Activated T-cell treated with anti-CD3 and anti-CD28 coated beads for 4 hours (primary cell): ENCODE measurements at places on chromosomes 16 and 17.

DNA sequence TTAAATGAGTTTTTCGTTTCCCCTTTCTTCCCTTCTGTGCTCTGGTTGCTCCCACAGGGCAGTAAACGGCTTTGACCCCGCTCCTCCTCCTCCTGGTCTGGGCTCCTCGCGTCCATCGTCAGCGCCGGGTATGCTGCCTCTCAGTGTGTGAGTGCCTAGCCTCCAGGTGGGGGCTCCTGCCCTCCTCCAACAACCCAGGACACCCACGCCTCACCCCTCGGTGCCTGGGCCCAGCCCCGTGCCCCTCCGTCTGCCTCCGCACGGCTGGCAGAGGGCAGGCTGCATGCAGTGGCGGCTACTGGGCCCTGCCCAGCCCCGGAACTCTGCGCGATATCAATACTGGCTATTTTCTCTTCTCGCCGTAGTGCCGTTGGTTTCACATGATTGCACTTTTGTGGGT, 31.2 kb downstream of the NDEL1 start:
- no peak for DNase-seq

- no peak for DNase-seq
Observed at GRCh38 chr16:2404099-2404498, 25.1 kb upstream of the CCNF start.

DNA sequence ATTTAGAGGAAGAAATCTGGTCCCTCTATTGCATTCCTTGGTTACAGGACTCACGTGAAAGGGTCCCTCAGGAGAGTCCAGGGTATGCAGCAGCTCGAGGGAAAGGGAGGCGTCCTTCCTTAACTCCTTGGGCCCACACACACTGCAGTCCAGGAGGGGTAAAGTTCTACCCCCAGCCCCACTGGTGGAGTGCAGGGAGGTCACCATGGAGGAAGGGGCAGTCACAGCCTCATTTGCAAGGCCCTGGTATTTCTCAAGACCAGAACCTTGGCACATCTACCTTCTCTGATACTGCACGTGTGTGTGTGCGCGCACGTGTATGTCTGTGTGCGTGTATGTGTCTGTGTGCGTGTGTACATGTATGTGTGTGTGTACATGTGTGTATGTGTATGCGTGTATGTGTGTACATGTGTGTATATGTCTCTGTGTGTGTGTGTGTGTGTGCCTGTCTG, 11.1 kb downstream of the HIC1 start:
- DNase-seq, result no peak

GRCh38 chr17:17507465-17508011, 11.3 kb upstream of the RASD1 start:
- DNase-seq, result no peak

DNA sequence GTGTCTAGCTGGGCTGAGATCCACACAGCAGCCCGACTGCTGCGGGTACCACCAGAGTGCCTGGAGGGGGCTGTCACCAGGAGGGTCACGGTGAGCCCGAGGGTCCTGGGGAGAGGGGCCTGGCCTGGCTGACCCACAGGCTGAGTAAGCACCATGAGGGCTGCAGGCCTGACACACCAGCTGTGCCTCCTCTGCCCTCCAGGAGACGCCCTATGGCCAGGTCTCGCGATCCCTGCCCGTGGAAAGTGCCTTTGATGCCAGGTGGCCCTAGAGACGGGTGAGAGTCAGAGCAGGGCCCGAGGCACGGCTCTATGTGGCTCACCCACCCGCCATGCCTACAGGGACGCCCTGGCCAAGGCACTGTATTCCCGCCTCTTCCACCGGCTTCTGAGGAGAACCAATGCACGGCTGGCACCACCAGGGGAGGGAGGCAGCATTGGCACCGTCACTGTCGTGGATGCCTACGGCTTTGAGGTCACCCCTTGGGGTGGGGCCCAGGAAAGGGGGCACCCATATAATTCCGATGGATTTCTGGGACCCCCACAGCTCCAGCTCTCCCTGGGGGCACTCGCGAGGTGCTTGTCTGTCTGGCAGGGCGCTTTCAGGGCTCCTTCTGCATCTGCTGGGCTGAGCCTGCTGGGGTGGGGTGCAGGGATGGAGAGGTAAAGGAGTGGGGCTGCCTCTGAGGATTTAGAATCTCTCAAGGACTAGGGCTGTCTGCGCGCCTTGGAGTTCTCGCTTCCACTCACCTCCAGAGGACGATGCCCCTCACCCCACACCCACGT, 7.1 kb downstream of the MYO15B start:
- no peak for DNase-seq

DNA sequence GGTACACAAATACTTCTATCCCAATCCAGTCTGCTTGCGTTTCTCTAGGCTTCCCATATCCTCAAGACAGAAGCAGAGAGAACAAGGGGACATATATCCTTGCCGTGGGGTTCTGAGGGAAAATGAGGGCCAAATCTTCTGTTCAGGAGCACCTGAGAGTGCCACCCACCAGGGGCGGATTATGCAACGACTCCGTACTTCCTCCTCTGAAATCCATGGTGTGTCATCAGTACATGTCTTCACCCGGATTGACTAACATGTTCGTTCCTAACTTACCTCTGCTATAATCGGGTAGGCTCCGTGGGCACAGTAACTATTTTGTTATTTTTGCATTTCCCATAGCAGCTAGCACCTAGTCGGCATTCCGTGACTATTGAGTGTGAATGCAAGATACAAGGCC, 7.8 kb upstream of the ZNF200 start:
- no peak for DNase-seq

GRCh38 chr16:80500116-80500859, 40.5 kb upstream of the DYNLRB2 start:
- no peak for DNase-seq

DNA sequence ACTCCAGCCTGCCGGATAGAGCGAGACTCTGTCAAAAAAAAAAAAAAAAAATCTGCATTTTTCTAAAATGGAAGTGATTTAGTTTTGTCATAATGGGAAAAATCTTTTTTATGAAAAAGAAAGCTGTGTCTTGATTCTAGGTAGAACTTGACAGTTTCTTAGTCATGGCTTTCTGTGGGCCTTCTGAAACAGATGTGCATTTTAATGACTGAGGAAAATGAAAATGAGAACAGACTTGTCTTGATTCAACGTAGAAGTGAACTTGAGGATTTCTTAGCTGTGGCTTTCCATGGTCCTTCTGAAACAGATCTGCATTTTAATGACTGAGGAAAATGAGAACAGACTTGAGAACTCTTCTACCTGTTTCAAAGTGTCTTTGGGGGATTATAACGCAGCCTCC, 171.7 kb downstream of the VPS53 start:
- DNase-seq, result no peak
